Anterior cingulate cortex (tissue), 58 donors: ENCODE measurements at places on chromosomes 3 and 15.

- DNase-seq, result no peak
These were observed 419.2 kb downstream of the MECOM start for GRCh38 chr3:169244119-169244864.

DNA sequence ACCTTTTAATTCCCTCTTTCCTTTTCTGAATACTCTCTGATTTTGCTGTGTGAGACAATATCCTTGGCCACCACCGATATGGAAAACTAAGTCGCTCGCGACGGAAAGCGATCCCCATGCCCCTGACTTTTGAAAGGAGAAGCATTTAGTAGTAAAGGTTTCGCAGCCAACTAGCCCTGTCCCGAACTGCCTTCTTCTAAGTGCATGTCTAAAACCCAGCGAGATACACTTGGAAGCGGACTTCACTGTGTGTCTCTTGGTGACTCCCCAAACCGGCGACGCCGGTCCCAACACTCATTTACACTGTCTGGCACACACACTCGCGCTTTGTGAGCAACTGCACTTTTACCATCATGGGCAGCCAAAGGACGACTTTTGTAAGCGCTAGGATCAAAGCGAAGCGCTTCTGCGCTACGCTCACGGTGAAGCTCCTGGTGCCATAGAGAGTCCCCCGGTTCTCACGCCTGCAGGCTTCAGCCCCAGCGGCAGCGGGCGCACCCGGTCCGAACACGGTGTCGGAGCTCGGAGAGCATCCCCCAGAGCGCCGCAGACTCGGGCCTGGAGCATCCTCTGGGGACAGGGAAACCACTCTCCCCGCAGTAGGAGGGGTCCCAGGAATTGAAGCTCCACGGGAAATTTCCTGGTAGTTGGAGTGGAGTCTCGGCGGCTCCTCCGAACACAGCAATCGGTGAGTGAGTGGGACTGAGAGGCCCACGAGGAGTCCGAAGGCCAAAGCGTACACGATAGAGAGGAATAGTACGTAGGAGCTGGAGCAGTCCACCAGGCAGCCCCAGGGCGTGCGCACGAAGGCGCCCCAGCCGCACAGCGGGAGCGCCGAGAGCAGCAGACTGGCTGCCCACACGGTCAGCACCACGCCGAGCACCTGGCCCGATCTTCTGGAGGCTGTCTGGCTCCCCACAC, 1.4 kb downstream of the GPR149 start:
- DNase-seq, result no peak

DNA sequence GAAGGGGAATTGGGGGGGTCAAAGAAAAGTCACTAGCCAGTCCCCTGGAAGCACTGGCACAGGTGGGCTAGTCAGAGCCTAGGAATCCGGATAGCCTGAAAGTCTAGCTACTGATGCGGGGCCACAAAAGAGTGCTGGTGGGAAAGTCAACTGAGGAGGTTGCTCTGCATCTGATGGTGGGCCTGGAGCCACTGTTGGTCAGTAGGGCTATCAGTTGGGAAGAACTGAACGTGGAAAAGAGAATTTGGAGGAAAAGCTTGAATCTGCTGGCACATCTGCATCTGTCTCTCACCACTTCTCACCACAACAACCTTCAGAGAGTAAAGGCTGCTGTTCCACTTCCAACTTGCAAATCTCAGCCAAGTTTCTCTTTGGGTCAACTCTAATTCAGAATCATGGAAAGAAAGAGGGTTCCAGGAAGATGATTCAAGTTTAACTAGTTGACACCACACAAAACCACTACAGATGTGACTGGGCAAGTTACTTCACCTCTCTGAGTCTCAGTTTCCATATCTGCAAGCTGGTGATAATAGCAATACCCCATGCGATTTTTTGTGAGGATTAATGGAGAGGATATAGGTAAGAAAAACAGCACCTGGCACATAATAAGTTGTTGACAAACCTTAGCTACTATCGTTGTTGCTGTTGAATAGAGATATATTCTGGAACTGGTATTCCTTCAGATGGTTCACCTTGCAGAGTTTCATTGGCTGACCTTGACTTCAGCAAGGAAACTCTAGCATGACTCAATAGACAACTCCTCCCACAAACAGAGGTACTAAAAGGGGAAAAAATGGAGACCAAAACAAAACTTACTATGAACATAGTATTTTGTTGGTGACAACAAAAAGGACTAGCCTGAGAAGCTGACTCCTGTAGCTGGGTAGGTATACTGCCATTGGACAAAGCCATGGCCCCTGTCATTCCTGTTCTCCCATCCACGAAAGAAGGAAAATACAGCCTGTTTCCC, 280.2 kb upstream of the STT3B start:
- no peak for DNase-seq

GRCh38 chr3:61813636-61814035, 252.3 kb downstream of the PTPRG start:
- no peak for DNase-seq

DNA sequence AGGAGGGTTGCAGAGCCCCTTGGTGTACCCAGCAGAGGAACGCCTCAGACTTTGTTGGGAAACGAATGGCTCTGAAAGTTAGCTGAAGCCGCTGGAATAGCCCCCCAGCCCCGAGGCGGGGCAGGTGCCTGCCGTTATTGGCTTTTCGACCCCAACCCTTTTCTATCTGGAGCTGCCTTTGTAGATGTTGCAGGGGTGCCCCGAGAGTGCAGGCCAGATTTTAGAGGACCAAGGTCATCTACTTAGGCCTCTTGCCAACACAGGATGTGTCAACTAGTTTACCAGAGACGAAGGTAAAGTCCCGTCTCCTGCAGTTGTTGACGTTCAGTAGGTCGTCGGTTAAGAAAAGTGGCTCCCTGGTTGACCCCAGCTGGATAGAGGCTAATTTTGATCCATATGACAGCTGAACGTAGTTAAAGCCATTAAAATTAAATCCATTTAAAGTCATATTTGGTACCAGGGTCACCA, 579 bp upstream of the UBE3A start:
- peak; percentile 77 for DNase-seq

DNA sequence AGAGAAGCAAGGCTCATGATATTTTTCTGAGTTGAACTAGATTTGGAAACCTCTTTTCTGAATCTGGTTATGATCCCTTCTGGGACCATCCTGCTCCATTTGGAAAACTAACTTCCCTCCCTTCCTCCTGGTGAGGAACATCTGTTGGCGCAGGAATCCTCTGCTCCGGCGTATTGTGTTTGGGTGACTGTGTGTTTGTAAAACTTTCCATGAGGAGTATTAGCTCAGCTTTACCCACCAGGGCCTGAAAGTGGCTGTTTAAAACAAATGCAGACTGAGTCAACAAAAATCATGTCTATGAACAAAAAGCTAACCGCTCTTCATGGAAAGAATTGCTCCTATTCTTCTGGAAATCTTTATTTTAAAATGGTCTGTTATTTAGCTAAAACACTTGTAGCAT, 17.7 kb downstream of the STARD9 start:
- DNase-seq, result no peak

- DNase-seq, result no peak
These were observed 303.4 kb upstream of the ROPN1 start for GRCh38 chr3:124295362-124295761.

- DNase-seq, result no peak
These were observed 25.5 kb downstream of the MGLL start for GRCh38 chr3:127796831-127797150.

DNA sequence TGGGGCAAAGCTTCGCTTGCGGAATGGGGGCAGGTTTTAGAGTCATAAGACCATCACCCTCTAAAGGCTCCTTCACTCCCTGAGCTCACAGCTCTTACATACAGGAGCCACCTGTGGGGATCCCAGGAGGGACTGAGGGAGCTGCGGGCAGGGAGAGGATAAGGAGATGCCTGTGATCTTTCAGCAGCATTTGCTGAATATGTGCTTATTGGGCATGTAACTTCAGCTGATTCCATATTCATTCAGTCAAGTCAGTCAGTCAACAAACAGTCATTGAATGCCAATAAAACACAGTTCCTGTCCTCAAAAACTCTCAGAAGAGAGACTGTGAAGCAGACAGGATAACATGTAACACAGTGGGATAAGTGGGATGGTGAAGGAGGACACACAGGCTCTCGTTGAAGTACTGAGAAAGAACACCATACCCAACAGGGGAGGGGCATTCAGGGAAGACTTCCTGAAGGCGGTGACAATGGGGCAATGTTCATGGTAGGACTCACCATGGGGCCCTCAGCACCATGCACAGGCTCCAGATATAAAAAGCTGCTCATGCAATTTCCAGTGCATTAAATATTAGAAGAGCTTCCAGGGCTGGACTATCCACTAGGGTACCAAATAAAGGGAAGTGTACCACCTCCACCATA, 240.9 kb downstream of the UACA start:
- DNase-seq, result no peak

DNA sequence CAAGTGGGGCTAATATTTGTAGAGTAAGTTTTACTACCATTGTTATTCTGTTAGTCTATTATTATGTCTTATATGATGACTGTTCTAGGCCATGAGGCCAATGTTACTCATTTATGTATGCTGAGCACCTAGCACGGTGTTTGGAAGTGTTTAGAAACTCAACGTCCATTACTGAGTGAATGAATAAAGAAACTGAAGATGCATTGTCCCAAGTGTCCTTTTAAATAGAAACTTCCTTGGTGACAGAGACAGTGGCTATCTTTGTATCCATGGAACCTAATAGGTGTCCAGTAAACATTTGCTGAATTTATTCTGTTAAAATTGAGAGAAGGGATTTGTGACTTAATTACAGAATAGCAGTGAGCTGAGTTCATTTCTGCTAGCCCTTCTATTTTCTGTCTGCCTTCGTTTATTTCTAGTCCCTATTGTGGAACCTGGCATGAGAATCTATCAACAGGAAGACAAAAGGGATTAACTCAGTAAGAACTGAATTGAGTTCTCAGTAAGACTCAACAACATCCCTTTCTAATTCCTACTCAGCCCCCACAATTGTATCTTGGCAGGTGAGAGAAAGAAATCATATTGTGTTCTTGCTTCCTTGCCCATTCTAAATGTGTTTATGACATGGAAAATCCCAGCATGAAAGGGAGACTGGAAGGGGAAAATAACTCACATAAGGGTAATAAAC, 246.6 kb upstream of the LRRC3B start:
- DNase-seq, result no peak

DNA sequence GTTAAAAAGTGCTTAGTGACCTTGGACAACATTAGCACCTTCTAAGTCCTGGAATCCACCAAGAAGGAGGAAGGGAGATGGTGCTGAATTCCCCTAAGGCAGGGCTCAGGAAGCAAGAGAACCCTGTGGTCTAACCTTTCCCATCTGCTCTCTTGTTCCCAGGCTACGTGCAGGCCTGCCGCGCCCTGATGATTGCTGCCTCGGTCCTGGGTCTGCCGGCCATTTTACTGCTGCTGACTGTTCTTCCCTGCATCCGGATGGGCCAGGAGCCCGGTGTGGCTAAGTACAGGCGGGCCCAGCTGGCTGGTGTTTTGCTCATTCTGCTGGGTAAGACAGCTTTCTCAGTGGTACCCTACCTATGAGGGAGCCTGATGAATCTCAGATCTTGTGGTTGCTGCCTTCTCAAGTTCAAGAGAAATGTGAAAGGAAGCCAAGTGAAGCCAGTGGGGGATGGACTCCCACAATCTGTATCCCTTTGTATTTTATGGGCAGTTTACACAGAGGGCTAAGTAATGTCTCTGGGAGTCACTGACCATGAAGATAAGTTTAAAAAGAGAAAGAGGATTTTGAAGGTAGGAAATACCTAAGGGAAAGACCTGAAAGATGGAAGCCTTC, 4.4 kb downstream of the CLDN11 start:
- DNase-seq, result no peak
